Neural crest cell (in vitro differentiated cells): ENCODE measurements at places on chromosomes 6 and 20.

DNA sequence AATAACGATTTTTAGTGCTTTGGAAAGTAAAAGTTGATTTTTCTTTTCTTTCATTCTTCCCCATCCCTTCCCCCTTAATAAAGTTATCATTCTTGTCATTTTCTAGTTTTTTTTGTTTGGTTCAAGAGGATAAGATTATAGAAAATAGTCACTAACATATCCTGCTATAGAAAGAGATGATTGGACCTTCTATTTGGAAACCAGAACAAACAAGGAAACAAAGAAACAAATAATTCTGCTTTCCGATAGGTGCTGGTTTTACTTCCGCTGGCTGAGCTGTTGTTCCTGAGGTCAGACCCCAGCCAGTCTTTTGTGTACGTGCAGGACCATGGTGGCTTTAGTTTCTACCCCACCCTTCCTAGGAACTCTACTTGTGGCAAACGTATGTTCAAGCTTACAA is at the start of gene CDH26:
TSS of gene CDH26 (plus strand) at position 301 of the 400 bp plus-strand sequence. CDS start 304 bp downstream, outside the sequence.
- DNase-seq: no peak

DNA sequence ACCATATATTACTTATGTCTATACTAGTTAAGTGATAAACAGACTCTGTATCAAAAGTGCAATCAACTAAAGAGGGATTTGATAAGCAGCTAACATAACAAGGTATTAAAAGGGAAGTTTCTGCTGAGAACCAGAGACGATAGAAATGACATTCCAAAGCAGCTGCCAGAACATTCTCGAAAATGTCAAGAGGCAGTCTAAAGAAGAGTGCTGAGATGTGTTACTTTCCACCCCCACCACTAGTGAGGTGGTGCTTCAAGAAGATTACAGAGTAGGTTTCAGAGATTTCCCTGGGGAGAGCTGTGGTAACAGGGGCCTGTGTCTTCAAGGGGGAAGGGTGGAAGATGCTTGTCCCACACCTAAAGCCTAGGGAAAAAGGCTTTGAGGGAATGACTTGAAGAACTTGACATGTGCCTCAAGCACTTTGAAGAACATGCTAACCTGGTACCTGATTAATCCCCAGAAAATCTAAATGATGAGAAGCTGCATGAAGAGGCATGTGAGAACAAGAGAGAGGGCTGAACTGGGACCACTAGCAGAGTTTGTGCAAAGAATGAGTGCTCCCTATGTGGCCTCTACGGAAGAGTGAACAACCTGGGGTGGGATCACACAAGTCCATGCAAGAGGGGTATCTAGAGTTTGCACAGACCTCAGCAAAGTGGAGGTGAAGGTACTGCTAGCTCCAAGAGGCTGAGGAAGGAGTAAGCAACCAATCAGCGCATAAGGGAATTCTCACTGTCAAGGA is 5.0 kb downstream of the FAM184A start:
- DNase-seq: no peak

- DNase-seq: no peak
These were observed at the start of gene TREML1 for GRCh38 chr6:41153992-41154625. TSS of gene TREML1 (minus strand) at chr6:41154347. CDS start at chr6:41154288, 59 bp downstream.

DNA sequence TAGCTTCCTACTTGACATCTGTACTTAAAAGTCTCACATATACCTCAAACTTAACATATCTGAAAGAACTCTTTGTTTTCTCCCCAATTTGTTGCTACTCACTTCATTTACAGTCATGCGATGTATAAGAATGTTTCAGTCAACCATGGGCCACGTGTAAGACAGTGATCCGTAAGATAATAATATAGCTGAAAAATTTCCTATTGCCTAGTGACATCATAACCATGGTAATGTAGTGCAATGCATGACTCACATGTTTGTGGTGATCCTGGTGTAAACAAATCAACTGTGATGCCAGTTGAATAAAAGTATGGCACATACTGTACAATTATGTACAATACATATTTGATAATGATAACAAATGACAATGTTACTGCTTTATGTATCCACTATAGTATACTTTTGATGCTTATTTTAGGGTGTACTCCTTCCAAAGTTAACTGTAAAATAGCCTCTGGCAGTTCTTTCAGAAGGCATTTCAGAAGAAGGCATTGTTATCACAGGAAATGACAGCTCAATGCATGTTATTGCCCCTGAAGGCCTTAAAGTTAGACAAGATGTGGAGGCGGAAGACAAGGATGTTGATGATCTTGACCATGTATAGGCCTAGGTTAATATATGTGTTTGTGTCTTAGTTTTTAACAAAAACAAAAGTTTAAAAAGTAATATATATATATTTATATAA is 579.0 kb downstream of the EPHA7 start:
- DNase-seq: no peak

DNA sequence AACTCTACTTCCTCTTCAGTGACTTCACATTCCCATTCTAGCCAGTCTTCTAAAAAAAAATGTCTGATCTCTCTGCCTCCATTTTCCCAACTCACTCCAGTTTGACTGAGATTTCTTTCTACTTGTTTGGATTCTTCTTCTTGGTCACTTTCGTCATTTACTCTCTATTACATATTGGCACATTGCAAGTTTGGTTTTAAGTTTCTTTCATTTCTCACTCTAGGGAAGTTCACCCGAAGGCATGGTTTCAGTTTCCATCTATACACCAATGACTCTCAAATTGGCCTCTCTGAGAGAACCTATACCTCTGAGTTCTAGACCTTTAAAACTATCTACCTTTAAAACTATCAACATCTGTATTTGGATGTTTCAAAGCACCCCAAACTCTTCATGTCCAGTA is 51.3 kb downstream of the CD109 start:
- DNase-seq: no peak

GRCh38 chr6:20692023-20692422 is 157.8 kb downstream of the CDKAL1 start:
- no peak for DNase-seq

- DNase-seq: no peak
These were observed 192.0 kb downstream of the MEI4 start for GRCh38 chr6:77844822-77845221.

GRCh38 chr6:165791876-165792437 is 128.9 kb upstream of the PDE10A start:
- no peak for DNase-seq

GRCh38 chr6:112464901-112465665 is 118.0 kb downstream of the RFPL4B start:
- no peak for DNase-seq

GRCh38 chr6:50791900-50792508 is 26.7 kb upstream of the TFAP2B start:
- peak; percentile 18 for DNase-seq
